ENCODE measurements at places on chromosomes 7 and 10.

GRCh38 chr10:50513956-50514355, 109.8 kb downstream of the SGMS1 start:
- no peak for DNase-seq

DNA sequence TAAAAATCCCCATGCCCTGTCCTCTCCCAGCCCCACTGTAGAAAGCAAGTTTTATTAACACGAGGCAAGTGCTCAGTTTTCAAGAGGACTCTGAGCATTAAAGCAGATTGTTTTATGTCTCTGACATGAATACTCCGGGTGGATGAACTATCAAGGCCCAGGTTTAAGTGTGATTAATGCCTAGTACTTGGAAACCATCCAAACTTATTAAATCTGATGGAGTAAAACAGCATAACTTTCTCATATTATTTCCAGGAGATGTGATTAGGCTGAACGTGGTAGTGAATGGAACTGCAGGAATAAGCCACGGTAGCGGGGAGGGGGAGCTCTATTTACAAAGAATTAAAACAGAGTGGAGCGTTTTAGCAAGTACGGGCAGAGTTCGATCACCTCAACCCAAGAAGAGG, 144.2 kb upstream of the RNF32 start:
- no peak for DNase-seq

GRCh38 chr10:132387764-132388210, 9.2 kb upstream of the PWWP2B start:
- peak; percentile 87 for DNase-seq

DNA sequence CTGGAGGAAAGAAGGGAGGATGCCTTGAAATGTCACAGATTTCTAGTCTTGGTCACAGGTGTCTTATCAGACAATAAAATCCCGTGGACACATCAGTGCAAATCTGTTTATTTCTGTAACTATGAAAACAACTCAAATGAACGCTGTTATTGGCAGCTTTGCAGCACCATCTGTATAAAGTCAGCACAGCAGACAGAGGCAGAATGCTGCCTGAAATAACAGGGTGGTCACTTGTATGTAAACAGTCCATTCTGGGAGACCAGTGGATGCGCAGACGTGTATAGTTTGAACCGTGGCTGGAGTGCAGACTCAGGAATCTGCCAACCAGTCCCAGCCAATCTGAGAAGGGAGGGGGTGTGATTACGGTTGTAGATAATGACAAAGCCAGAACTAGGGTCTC, 54.8 kb downstream of the SEC23IP start:
- no peak for DNase-seq

DNA sequence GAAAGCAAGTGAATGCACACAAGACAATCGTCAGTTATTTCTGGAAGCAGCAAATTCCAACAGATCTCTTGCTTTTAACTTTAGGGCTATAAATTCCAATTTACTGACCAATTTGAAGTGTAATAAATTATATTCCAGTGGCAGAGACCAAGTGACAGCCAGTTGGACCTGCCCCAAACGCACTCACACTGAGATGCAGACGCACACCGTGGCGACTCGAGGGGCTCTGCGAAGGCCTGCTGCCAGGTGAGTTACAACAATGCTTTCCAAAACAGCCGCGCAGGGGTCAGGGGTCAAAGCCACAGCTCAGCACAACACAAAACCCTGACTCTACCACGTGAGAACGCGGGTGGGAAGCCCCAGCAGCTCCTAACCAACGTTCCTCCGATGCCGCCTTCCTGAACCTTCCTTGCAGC, 97.4 kb downstream of the ZRANB1 start:
- no peak for DNase-seq

- DNase-seq: no peak
Observed at GRCh38 chr10:14397066-14397465, 66.3 kb upstream of the FRMD4A start.

All from stimulated activated CD8-positive, alpha-beta memory T cell treated with anti-CD3 and anti-CD28 coated beads, Interleukin-4, amount 100 ng/mL, for 48 hours (primary cell).